ENCODE measurements at places on chromosomes 5 and 9.

GRCh38 chr5:54739371-54739770, 221.8 kb downstream of the SNX18 start:
- DNase-seq: no peak

DNA sequence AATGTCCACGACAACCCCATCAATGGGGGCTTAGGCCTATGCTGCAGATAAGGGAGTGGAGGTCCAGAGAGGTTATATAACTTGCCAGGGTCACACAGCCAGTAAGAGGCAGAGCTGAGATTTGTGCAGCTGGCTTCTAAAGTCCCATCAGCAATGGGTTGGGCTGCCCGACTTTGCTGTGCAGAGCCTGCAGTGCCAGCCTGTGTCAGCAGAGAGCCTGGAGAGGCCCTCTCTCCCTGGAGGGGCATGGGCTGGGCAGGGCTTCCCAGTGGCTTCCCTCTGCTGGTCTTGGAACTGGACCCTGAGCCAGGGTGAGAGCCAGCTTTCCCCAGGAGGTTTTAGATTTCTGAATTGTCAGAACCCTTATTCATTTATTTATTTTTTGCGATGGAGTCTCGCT, 77.2 kb upstream of the RAPGEF1 start:
- no peak for DNase-seq

GRCh38 chr5:128498844-128499455, 39.1 kb downstream of the FBN2 start:
- peak; percentile 25 for DNase-seq

DNA sequence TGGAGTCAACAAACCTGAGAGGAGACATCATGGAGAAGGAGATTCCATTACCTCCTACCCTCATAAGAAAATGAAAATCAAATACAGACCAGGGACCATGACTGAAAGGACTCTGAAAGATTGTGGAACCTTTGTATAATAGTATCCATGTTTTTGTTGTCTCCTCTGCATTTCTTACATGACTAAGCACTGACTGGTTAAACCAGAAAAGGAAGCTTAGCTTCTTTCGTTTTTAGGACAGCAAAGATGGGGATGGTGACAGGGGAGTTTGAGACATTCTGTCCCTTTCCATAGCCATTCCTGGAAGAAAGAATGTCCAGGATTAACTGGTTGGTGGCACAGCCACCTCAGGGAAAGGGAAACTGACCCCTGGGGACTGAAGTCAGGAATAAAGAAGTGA, 22.2 kb downstream of the ITGA1 start:
- no peak for DNase-seq

- no peak for DNase-seq
These were observed 20.1 kb upstream of the MARCHF6 start for GRCh38 chr5:10333154-10334006.

GRCh38 chr9:134049772-134050588, 17.8 kb downstream of the BRD3 start:
- DNase-seq: no peak

- no peak for DNase-seq
These were observed 24.2 kb downstream of the KCNIP1 start for GRCh38 chr5:170527991-170528390.

All from DMS 273 treated with DMSO at 0.1 percent for 48 hours (cell line).